T follicular helper cell (primary cell): ENCODE measurements at places on chromosomes 2 and 18.

DNA sequence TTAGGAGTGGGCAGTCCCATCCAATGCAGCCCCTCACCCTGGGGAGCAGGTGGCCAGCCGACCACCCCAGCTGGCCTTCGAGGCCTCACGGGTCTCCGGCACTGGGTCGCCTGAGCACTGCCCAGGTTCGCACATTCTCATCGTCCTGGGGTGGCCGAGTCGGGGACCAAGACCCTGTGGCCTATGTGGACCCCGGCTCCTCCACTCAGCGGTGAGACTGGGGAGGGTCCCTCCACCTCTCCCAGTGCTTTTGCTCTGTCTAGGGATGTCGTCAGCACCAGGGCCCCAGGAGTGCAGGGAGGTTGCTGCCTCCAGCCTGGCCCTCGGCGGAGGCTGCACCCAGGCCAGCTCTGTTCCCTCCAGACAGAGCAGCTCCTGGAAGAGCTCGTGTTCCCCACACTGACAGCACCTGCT is 89.6 kb downstream of the TPO start:
- DNase-seq: no peak

DNA sequence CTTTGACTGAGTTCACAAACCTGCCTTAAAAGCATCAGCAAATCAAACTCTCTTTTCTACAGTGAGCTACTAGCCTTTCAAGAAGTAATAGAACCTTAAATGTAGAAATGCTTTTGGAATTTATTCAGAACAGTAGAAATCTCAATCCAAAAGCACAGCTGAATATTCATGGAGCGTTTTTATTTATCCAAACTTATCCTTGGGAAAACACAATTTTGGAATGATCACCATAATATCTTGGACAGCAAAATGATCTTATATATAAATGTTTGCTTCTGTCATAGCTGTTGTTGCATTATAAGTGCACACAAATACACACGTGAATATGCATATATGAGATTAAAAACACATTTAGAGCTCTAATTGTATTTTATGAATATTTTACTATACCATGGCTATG is 747.3 kb upstream of the PIK3C3 start:
- no peak for DNase-seq

- no peak for DNase-seq
Observed at GRCh38 chr2:36165132-36165531, 190.4 kb upstream of the CRIM1 start.

- DNase-seq: no peak
Observed at GRCh38 chr2:161139098-161139987, 20.9 kb upstream of the TANK start.

DNA sequence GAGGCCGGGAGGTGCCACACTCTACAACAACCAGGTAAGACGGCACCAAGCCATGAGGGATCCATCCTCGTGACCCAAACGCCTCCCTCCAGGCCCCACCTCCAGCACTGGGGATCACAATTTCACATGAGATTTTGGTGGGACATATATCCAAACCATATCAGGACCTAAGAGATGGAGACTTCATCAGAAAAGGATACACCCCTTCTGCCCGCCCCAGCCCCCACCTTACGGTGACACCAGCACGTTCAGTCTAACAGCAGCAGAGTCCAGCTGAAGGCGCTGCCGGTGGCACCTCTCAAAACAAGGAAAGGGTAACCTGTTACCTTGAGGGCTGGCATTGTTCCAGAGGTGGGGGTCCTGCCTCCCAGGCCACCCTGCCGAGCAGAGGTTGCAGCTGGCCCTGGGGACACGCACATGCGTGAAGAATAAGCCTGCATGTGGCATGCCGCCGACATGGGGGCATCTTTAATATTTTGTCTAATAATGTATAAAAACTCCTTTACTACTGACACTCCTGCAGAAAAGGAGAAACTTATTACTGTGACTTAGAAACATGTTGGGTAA is 154.4 kb downstream of the GALR1 start:
- no peak for DNase-seq

- no peak for DNase-seq
Observed at GRCh38 chr2:209721497-209721896, 50.1 kb upstream of the UNC80 start.

- DNase-seq: no peak
Observed at GRCh38 chr2:842151-842803, 108.4 kb upstream of the SNTG2 start.

GRCh38 chr2:39620067-39620466 is 45.6 kb upstream of the TMEM178A start:
- no peak for DNase-seq

DNA sequence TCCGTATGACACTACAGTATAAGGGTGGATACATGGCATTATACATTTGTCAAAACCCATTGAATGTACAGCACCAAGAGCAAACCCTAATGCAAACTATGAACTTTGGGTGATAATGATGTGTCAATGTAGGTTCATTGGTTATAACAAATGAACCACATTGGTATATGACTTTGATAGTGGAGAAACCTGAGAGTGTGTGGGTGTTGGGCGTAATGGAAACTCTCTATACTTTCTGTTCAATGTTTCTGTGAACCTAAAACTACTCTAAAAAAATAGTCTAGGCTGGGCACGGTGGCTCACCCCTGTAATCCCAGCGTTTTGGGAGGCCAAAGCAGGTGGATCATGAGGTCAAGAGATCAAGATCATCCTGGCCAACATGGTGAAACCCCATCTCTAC is 6.5 kb upstream of the ACTG2 start:
- no peak for DNase-seq

DNA sequence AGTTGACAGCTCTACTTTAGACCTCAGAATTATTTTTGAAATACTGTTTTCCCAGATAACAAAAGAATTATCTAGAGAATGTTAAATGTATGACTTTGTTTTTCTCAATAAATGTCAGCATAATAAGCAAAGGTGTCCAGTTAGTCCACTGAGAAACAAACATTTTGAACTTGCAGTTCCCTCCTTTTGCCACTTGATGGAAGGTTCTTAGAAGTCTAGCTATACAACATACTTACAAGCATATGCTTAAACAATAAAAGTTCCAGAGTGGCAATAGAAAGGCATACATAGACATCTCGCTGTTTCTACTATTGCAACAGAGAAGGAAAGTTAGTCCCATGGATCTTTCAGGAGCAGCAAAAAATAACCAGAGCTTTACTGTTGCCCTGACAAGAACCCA is 11.8 kb downstream of the NDUFA10 start:
- DNase-seq: no peak

DNA sequence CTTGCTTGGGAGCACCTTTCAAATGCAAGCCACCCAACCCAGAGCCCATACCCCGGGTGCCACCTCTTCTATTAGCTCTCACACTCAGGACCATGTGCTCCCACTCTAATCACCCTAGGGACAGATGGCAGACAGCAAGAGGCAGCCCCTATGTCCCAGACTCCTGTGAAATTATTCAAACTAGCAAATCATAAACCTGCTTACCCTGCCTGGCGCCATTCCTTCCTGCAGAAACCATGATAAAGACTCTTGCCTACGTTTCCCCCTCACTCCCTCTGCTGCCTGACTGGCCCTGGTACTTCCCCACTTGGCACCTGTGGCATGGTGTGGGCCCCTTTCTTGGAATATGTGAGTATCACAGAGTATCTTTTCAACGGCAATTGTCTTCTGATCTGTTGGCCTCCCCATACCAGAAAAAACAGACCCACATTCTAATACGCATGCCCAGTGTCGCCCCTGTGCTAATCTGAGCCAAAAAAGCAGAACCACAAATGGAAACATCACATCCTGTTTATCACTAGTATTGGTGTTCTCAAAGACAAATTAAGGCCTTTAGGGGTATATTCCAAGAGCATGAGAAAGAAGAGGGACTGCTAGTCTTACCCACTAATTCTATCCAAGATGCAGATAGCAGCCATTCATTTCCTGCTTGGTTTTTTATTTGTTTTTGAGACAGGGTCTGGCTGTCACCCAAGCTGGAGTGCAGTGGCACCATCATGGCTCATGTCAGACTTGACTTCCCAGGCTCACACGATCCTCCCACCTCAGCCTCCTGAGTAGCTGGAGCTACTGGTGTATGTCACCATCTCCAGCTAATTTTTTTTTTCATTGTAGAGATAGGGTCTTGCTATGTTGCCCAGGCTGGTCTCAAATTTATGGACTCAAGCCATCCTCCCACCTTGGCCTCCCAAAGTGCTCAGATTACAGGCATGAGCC is 44.1 kb upstream of the TTC39C start:
- DNase-seq: peak; percentile 62

GRCh38 chr2:206062724-206063123 is 23.2 kb downstream of the INO80D start:
- DNase-seq: no peak

DNA sequence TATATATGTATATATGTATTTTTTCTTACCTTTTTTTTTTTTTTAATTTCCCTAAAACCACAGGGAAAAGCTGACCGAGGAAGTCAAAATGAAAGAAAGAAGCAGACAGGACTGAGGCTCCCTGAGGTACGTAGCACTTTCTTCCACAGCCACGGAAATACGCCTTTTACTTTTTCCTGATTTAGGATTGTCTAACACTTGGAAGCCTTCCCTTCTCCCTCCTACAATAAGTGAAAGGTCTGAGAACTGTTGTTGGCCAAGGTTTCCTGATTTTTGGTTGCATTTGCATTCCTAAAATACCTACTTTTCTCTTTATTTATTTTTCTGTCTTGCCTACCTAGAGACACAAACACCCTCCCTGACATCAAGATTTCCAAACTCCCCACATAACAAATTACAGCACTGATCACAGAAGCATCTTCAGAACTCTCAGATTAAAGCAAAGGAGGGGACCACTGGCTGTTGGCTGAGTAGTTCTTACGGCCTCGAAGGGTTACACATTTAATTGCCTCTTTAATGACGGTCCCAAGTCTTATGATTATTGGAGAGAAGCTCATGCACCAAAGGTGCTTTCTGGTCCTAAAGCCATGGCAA is 778.5 kb upstream of the FANCL start:
- no peak for DNase-seq

DNA sequence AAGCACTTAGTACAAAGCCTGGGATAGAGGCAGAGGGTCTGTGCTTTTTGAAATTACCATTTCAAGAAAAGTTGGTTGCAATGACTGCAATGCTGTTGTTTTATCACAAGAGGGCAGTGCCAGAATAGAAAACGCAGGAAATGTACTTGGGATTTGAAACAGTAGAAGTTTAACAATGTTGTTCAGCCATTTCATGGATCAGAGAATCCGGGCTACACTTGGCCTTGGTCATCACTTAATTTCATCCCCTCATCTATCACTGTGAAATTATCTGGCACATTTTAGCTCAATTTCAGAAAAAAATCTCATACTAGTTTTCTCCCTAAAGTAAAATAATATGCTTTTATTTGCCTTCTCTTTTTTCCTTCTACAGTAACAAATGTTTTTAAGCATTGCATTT is 70.8 kb downstream of the RAPGEF4 start:
- DNase-seq: no peak

DNA sequence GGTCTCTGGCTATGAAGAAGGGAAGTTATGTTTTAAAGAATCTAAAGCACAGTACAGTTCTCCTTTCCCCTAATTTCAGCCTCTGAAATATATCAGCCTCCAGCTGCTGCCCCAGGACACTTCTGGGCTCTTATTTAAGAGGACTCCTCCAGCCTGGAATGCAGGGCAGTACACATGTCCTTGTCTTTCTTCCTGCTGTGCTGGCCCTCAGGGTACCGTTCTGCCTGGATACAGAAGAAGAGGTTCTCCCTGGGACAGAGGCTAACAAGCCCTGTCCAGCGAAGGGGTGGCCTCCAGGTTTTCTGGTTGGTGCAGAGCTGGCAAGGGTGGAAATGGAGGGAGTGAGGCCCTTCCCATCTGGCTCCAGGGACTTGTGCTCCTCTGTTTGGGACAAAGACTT is 22.1 kb downstream of the MLPH start:
- no peak for DNase-seq

DNA sequence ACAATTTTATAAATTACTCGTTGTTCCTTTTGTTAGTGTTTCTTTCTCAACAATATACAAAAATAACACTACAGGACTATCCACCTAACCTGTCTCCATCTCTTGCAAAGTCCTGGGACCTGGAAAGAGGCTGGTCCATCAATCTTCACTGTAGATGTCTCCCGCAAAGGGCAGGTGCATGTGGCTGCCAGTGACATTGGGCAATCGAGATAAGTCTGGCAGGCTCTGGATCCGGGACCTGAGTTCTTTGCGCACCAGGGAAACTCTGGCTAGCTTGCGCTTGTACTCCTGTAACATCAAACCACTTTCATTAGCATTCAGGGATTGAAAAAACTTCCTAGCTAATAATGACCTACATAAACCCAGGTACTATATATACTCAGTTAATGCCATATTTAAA is 20.5 kb downstream of the RMP24 start:
- DNase-seq: no peak
